ENCODE measurements at places on chromosomes 13 and 19. TPM values are rescaled to one million over a fixed set of nuclear protein-coding genes. Genes with fewer than 3 reads are reported as not detected.

The TPM4 gene
- total RNA-seq, result 507 TPM

DNA sequence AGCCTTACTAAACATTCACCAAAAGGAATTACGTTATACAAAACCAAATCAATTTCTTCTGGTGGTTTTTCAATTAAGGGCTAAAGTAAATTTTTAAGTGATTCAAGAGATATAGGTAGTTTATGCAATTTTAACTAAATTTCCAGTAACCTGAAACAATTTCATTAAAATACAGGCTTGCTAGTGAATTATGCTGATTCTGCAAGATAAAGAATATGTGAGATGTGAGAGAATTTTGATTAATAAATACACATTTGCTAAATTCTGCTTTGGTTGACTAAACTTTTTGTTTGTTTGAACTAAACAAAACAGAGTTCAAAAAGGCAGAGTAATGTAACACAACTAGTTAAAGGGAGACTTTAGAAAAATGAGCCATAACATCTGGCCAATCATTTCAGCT is 27.1 kb downstream of the FGF14 start:
- DNase-seq, result no peak

DNA sequence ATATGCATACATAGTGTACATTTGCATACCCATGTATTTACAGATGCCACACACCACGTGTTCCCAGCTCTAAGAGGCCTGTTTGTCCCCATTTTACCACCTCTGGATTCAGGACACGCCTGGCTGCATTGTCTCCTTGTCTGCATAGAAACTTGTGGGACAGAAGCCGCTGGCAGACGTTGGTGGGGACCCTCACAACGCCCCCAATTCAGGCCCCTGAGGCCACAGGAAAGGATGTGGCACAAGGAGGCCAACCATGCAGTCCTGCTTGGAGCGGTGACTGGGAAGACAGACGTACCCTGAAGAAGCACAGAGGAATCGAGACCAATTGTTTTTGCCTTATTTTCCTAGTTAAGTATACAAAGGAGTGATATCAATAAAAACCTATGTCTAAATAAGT is 96.1 kb downstream of the ANKRD10 start:
- no peak for DNase-seq

The CEP89 gene
- 13.5 TPM for total RNA-seq

The DPF1 gene
- not detected for total RNA-seq

The OXGR1 gene
- not detected for total RNA-seq

GRCh38 chr19:10501971-10502523 is 1.1 kb downstream of the KEAP1 start:
- peak; percentile 53 for DNase-seq

- DNase-seq, result no peak
Observed at GRCh38 chr13:83450591-83450990, 431.7 kb downstream of the SLITRK1 start.

- no peak for DNase-seq
Observed at GRCh38 chr19:35228177-35228930, at the start of gene FAM187B. TSS of gene FAM187B (minus strand) at chr19:35228739. CDS start at chr19:35228680, 59 bp downstream.

The TGFBR3L gene
- total RNA-seq, result not detected

The KIR3DL1 gene
- 0.22 TPM for total RNA-seq

The KLK3 gene
- total RNA-seq, result not detected

The GARIN5A gene
- total RNA-seq, result not detected

The DACH1 gene
- 5.9 TPM for total RNA-seq

- no peak for DNase-seq
Observed at GRCh38 chr19:50702158-50702870, 17.3 kb downstream of the SHANK1 start.

GRCh38 chr19:30528919-30529318 is 156.7 kb downstream of the ZNF536 start:
- no peak for DNase-seq

- no peak for DNase-seq
Observed at GRCh38 chr13:33426131-33426530, 140.6 kb upstream of the STARD13 start.

- no peak for DNase-seq
Observed at GRCh38 chr19:33906578-33907335, 110.1 kb downstream of the KCTD15 start.

DNA sequence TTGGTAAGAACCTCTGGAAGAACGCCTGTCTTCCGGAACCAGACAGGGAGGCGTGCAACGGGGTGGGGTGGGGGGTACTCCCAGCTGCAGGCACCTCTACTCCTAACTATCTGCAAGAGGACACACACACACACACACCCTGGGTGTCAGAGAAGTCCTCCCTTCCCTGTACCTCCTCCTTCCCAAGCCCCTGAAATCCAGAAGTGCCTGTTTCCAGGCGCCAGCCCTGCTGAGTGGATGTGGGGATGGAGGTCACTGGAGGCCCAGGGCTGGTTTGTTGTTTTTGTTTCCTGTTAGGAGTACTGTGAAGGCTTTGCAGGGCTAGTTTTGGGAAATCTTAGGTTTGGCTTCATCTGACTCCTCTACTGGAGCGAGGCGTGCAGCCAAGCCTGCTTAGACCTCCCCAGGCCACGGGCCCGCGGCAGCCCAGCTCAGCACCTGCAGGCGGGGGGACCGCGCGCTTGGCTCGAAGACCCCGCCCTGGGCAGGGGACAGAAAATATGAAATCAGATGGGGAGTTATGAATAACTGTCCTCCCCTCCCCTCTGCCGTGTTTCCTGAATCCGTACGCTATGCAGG is 36.4 kb downstream of the SOX1 start:
- no peak for DNase-seq

- DNase-seq, result no peak
Observed at GRCh38 chr13:87867426-87867825, 196.3 kb downstream of the SLITRK5 start.

The PPP1R37 gene
- 44.1 TPM for total RNA-seq

GRCh38 chr13:81480634-81481033 is 1139.7 kb upstream of the SPRY2 start:
- no peak for DNase-seq
